GM04504 (cell line): ENCODE measurements at places on chromosomes 7 and 10.

GRCh38 chr7:129740574-129741410 lies 129.3 kb downstream of the NRF1 start:
- DNase-seq = no peak

- no peak for DNase-seq
Observed at GRCh38 chr10:31321396-31321941, 2.5 kb downstream of the ZEB1 start.

- DNase-seq = no peak
Observed at GRCh38 chr7:119007236-119007635, 782.7 kb downstream of the ANKRD7 start.

GRCh38 chr7:30046127-30046770 lies 18.0 kb downstream of the PLEKHA8 start:
- no peak for DNase-seq

DNA sequence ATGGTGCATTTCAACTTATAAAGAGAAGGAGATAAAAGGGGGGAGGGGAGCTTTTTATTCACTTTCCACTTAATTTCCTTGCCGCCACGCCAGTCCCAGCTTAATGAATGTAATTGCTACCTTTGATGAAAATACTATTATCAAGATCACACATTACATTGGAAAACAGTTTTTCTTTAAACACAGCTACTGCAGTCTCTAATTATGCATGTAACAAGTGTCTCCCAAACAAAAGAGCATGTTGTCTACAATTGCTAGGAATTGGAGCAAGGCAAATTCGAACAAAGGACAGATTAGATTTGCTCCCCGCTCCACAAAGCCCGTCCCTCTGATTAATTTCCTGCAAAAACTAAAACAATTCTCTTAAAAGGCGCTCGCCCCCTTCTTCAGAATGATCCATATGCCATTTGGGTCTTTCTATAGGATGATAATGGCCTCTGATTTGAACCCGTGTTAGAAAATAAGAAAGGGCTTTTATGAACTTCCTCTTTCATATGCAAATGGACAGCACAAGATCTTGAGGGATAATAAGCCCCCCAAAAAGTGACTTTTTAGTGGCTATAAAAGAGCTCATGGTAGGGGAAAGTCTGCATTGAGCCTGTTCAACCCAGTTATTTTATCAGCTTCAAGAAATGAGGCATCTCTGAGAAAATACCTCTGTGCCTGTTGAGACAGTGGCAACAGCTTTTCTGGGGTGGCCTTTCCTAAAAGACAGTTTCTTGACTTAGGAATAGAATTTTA lies 60.6 kb downstream of the ACADSB start:
- no peak for DNase-seq
